ENCODE measurements at places on chromosomes 12 and 14. TPM values are rescaled to one million over a fixed set of nuclear protein-coding genes. Genes with fewer than 3 reads are reported as not detected.

- peaks cover 40% of the 10 kb centered on the region for H3K36me3 ChIP-seq
- no peak for DNase-seq
- no peaks in the 10 kb centered on the region for H3K27me3 ChIP-seq
- no peak overlapping the region for H3K4me3 ChIP-seq
Measured at GRCh38 chr14:59352961-59353360, 112.2 kb downstream of the GPR135 start.

The NUP107 gene
- polyA plus RNA-seq: 13.1 TPM

- no peak overlapping the region for H3K27ac ChIP-seq
- no peaks in the 10 kb centered on the region for H3K27me3 ChIP-seq
- DNase-seq: no peak
Measured at GRCh38 chr14:65751510-65751909, 339.0 kb downstream of the FUT8 start.

The GPR84 gene
- polyA plus RNA-seq: 0.56 TPM

- H3K36me3 ChIP-seq: no peaks in the 10 kb centered on the region
- DNase-seq: no peak
- H3K4me1 ChIP-seq: no peaks in the 10 kb centered on the region
- no peaks in the 10 kb centered on the region for H3K27me3 ChIP-seq
Measured at GRCh38 chr12:107616941-107617340, 68.7 kb upstream of the PWP1 start.
